ENCODE measurements at places on chromosomes 12 and 14.

DNA sequence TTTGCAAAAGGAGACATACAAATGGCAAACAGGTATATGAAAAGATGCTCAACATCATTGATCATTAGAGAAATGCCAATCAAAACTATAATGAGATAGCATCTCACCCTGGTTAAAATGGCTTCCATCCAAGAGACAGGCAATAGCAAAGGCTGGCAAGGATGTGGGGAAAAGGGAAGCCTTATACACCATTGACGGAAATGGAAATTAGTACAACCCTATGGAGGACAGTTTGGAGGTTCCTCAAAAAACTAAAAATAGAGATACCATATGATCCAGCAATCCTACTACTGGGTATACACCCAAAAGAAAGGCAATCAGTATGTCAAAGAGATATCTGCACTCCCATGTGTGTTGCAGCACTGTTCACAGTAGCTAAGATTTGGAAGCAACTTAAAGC lies 17.3 kb upstream of the CKAP4 start:
- no peak for DNase-seq

- no peak for DNase-seq
These were observed 95.1 kb downstream of the PELI2 start for GRCh38 chr14:56213306-56213705.

DNA sequence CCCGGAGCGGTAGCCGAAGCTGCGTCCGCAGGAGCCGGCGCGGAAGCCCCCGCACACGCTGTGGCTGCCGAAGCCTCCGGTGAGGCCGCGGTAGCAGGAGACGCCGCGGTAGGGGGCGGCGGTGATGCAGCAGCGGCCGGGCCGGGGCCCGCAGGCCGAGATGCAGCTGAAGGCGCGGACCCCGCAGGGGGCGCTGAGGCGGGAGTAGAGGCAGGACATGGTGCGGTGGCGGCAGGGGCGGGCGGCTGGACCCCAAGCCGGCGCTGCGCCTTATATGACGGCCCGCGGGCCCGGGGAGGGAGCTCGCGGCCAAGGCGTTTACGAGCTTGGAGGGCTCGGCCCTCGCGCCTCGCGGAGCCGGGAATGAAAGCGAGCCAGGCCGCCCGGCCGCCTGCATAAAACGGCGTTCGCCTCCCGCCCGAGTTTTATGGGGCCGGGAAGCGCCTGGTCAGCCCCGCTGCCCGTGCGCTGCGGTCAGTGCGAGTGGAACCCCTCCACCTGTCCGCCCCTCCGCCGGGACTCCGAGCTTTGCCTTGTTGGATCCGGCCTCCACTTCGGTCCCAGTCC lies 16.0 kb upstream of the KRT86 start:
- no peak for DNase-seq

DNA sequence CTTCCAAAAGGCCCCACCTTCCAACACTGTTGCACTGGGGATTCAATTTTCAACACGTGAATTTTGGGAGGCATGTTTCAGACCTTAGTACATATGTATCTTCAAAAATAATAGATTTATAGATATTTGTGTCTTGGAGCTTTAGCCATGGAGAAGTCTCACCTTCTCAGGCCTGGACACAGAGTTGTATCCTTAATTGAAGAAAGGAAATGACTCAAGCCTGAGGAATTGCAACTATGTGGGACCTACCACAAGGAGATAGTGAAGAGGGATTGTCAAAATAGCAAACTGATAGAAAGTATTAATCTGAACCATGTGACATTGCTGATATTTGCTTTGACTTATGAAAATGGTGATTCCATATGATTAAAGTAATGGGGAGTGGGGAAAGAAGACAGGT lies 89.8 kb downstream of the ACSS3 start:
- DNase-seq = peak; percentile 73

GRCh38 chr12:69484428-69484827 lies 14.2 kb downstream of the FRS2 start:
- DNase-seq = no peak

GRCh38 chr14:76599559-76600287 lies 161.5 kb upstream of the VASH1 start:
- no peak for DNase-seq

GRCh38 chr12:106498056-106498455 lies 84.7 kb upstream of the RFX4 start:
- peak; percentile 8 for DNase-seq

- no peak for DNase-seq
These were observed 9.1 kb downstream of the RAB2B start for GRCh38 chr14:21467616-21468015.

DNA sequence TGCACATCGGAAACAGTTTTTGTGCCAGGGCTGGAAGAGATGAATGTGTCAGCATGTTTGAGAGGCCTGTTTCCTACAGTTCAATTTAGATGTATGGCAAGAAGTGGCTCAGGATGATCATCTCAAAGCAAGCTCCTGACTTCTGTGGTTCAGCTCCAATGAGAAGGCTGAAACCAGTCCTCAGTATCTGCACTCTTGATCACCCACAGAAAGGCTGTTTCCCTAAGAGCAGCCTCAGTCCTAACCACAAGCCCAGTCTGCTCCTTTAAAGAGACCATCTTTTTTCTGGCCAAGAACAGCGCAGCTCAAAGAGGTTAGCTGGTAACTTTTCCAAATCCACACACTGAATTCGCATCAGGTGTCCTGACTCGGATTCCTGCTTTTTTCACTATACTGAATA lies 19.2 kb downstream of the CSRP2 start:
- DNase-seq = no peak

DNA sequence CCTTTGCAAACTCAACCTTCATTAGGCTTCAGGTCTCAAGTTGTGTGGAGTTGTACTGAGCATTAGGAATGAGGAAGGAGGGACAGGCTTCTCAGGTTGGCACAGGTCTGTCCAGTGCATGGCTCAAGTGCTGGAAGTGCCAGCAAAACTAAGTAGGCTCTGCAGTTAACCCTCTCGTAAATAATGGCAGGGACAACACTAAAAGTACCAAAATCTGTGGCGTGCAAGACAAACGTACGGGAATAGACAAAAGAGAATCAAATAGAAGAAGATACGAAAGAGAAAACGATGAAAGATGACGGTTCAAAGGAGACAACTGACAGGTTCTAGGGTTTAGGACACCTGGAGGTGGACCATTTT lies 612 bp downstream of the TRAPPC6B start:
- peak; percentile 37 for DNase-seq

DNA sequence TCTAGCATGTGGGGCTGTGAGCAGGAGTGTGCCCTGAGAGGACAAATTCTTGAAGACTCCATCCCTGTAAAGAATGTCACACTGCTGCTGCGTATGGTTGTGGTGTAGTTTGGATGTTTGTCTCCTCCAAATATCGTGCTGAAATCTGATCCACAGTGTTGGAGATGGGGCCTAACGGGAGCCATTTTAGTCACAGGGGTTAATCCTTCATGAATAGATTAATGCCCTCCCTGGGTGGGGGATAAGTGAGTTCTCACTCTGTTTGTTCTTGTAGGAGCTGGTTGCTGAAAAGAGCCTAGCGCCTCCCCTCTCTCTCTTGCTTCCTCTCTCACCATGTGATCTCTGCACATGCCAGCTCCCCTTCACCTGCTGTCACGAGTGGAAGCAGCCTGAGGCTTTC lies 94.5 kb upstream of the VASH1 start:
- DNase-seq = no peak

GRCh38 chr12:8596561-8596960 lies 16.1 kb downstream of the AICDA start:
- no peak for DNase-seq

DNA sequence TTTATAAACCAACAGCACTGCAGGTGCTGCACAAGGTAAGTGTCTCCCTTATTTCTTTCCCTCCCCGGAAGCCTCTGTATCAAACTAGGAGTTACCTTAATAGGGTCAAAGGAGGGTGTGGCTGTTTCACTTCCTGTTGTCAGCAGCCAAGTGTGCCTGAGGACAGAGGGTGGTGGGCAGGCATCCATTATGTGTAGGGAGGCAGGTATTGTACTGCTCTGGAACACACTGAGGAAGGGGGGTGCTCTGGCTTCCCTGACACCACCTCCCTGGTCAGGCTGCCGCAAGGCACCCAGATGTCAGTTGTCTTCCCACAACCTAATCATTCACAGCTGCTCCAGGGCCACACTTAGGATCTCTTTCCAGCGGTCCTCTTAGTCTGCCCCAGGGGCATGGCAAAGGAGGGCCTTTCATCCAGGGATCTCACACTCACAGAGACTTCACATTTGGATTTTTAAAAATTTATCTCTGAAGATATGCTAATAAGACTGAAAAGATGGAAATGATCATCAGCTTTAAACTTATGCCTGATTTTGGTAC lies 132.0 kb upstream of the ARHGAP5 start:
- no peak for DNase-seq

DNA sequence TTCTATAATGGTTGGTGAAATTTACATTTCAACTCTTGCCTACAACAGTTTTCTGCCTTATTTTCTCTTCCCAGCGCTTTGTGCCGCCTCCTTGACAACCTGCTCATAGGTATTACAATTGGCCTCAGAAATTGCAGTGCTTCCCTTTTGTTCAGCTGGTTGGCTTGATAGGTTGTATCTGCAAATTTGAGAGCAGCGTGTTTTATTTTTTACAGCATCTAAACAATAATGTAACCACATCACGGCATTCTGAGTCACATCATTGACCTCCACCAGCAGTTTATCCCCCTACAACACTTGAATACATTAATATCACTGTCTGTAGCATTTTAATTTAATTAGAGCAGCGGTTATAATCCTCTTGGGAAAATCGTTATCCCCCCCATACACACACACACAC lies 99.4 kb downstream of the ETV6 start:
- no peak for DNase-seq

DNA sequence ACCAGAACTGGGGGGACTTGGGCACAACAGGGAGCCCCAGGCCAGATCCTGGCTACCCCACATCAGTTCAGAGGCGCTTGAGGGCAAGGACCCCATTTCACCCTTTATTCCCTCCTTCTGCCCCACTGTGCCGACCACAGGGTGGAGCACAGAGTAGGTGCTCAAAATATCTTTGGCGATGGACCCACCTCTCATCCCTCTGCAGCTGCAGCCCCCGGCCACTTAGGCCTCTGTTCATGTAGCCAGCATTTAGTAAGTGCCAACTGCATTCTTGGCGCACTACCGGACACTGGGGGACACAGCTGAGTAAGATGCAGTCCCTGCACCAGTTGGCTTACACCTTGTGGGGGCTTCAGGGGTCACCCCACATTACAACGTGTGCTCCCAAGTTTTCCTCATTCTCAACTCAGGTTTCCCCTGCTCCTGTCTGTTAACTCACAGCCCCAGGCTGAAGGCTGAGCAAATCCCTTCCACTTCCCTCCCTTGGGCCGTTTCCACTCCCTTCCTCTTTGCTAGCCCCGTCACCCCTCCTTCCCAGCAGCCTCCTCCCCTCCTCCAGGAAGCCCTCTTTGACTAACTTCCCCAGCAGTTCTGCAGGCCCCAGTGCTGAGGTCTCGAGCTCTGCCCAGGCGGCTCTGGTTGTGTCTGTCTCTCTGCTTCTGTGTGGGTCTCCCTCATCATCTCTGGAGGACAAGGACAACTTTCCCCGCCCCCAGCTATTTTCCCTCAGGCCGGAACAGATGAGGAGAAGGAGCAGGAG lies 26.5 kb downstream of the KRT80 start:
- no peak for DNase-seq

GRCh38 chr12:27434673-27435565 lies 11.6 kb upstream of the SMCO2 start:
- DNase-seq = peak; percentile 26

DNA sequence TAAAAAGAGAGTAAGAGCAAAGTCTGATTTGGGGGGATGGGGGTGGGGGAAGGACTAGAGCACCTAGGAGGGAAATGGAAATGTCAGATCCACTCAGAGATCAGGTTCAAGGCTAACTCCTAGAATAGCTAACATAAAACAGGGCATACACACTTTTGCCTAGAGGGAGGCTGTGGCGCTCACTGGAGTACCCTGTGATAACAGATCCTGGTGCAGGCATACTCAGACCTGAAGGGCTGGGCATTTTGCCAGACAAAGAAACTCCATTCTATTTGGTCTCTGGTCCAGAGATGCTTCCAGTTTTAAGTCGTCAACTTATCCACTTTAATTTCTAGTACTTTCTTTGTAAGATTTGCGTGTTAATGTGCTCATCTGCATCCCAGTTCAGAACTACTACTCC lies 5.8 kb downstream of the CTDSP2 start:
- no peak for DNase-seq

DNA sequence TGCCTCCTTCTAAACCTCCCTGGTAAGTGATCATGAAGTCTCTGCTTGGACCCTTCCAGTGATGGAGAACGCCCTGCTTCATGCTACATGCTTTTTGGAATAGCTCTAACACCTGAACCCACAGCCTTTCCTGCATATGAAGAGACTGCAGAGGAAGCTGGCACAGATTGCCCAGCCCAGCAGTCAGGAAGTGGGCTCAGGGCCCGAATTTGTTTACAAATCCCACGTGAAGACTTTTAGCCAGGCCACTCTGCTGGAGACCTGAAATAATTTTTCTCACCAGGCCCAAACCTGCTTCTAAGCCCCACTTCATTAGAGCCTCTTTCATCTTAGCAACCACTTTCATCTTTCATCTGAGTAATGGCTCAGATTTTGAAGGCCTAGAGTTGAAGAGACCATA lies 22.9 kb downstream of the RTN1 start:
- no peak for DNase-seq

- no peak for DNase-seq
These were observed 251.3 kb upstream of the RPL10L start for GRCh38 chr14:46902837-46903236.

GRCh38 chr12:49872381-49872780 lies 29.5 kb upstream of the BCDIN3D start:
- no peak for DNase-seq

- peak; percentile 73 for DNase-seq
These were observed at the start of gene SRGAP1 for GRCh38 chr12:63844391-63845341. TSS of gene SRGAP1 (plus strand) at chr12:63844700. CDS start at chr12:63844817, 117 bp downstream.

DNA sequence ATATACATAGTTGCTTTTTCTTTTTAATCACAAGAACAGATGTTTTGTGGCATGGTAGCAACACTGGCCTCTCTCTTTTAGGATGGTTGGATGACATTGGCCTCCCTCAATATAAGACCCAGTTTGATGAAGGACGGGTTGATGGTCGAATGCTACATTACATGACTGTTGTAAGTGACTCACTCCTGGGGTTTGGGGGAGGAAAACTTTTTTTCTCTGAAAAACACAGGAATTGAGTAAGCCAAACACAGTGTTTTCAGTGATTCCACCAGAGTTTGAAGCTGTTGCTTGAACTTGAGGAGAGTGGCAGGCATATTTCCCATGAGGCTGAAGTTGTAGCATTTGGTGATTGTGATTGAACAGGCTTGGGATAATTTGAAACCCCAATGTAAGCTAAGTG lies 13.7 kb upstream of the REP15 start:
- DNase-seq = no peak

GRCh38 chr12:27572486-27573255 lies 48.7 kb downstream of the PPFIBP1 start:
- no peak for DNase-seq

GRCh38 chr12:49348781-49349180 lies 2.1 kb downstream of the DNAJC22 start:
- DNase-seq = no peak

GRCh38 chr12:18979401-18980126 lies 150.0 kb upstream of the PLEKHA5 start:
- DNase-seq = no peak

- peak; percentile 28 for DNase-seq
These were observed 147.8 kb upstream of the ATP2B1 start for GRCh38 chr12:89856431-89856830.

- no peak for DNase-seq
These were observed 37.9 kb upstream of the GARIN6 start for GRCh38 chr12:99609455-99610181.
